ENCODE measurements at places on chromosomes 1 and 21.
A peak's percentile ranks its signal among the peaks of the same experiment; 100 is the strongest.

GRCh38 chr1:45998020-45998617, 134.3 kb downstream of the PIK3R3 start:
- DNase-seq = no peak

- no peak for DNase-seq
These were observed 78.9 kb downstream of the TGFBR3 start for GRCh38 chr1:91806769-91807700.

DNA sequence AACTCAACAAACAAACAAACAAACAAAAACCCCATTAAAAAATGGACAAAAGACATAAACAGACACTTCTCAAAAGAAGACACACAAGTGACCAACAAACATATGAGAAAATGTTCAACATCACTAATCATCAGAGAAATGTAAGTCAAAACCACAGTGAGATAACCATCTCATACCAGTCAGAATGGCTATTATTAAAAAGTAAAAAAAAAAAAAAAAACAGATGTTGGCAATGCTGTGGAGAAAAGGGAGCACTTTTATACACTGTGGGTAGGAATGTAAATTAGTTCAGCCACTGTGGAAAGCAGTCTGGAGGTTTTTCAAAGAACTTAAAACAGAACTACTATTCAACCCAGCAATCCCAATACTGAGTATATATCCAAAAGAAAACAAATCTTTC, 94.7 kb downstream of the PLPP3 start:
- DNase-seq = no peak

- peak; percentile 66 for DNase-seq
These were observed 46.5 kb downstream of the RAP1GAP start for GRCh38 chr1:21622466-21623315.

DNA sequence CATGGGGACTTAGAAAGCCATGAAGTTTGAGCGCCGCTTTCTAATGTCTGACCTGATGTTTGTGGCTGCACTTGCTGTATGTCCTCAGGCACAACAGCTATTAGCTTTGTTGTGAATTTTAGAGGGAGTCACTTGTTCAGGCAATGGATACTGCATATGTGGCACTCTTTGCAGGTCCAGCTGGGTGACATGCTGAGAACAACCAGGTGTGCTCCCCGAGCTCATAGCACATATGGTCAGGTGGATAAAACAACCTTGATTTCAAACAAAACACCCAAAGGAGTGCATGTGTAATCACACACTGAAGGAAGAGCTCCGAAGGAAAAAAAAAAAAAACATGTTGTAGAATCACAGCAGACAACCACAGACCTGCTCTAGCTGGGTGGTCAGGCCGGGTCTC, 178.6 kb downstream of the BACH1 start:
- no peak for DNase-seq

GRCh38 chr1:7632176-7632575, 138.9 kb upstream of the VAMP3 start:
- DNase-seq = no peak

DNA sequence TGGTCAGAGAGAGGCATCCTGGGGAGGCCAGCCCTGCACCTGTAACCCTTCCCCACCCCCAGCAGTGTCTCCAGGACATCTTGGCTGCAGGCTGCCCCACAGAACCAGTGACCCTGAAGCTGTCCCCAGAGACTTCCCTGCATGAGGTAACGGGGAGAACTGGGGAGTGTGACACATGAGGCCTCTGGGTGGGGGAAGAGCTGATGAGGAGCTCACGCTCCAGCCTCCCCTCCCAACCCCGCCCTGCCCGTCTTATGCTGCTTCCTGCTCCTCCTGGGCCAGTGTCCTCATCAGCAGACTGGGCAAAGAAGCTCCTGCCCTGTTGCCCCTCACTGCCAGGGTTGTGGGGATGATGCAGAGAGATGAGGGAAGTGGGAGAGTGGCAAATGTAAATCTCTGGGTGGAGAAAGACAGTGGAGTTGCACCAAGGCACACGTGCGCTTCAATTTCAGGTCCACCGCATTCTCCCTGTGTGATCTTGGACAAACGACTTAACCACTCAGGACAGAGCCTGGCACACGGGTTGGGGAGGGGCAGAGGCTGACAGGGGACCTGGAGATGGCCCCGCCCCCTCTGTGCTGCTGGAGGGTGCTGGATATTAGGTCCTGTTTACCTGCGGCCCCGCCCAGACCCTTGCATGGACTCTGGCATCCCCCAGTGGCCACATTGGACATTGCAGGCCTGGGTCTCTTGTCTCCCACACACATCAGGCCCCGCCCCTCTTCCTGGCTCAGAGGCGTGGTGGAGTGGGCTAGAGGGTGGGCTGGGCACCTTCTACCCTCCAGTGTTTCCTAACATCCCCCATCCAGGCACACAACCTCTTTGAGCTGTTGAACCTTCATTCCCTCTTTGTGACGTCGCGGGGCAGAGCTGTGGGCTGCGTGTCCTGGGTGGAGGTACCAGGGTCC, 12.3 kb downstream of the CLCNKB start:
- DNase-seq = peak; percentile 88

DNA sequence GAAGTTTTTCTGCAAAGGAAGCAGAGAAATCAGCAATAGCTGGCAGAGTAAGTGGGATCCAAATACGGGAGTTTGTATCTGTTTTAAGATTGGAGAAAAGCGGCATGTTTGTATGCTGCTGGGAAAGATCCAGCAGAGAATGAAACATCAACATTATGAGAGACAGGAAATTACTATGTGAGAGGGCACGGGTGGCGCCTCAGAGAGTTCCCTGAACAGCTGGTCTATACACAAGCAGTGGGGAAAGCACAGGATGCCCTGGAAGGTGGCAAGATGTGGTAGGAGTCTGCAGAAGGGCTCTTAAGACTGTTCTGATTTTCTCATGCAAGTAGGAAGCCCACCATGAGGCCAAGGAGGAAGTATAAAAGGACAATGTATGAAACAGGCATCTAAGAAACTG, 130.4 kb downstream of the RERE start:
- DNase-seq = no peak

- no peak for DNase-seq
These were observed 1.4 kb downstream of the MAB21L3 start for GRCh38 chr1:116112388-116113140.
